ENCODE measurements at places on chromosomes 1 and 21.
A peak's percentile ranks its signal among the peaks of the same experiment; 100 is the strongest.

GRCh38 chr1:3366126-3367051 lies 88.1 kb upstream of the ARHGEF16 start:
- peak; percentile 25 for DNase-seq

DNA sequence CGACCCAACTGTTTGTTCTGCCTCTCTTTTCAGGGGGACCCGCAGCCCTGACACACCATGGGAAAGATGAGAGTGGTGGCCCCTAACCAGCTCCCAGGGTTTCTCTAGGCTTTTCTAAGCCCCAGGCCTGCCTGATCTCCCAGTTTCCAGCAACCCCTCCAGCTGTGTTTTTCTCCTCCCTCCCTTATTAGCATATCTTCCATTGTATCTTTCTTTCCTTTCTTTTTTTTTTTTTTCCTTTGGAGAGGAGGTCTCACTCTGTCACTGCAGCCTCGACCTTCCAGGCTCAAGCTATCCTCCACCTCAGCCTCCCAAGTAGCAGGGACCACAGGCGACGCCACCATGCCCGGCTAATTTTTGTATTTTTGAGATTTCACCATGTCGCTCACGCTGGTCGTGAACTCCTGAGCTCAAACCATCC lies 1.8 kb upstream of the CERS2 start:
- DNase-seq = no peak

- no peak for DNase-seq
Measured at GRCh38 chr1:228364068-228364705, 42.4 kb downstream of the TRIM11 start.

- DNase-seq = no peak
Measured at GRCh38 chr1:216193839-216194443, 229.3 kb downstream of the USH2A start.

GRCh38 chr1:22428672-22429071 lies 23.0 kb upstream of the ZBTB40 start:
- no peak for DNase-seq
